ENCODE measurements at places on chromosomes 7 and 10.
A peak's percentile ranks its signal among the peaks of the same experiment; 100 is the strongest.

GRCh38 chr10:79454259-79454658 is 8.8 kb upstream of the ZCCHC24 start:
- peak; percentile 42 for DNase-seq

GRCh38 chr7:66142334-66142733 is 27.7 kb downstream of the CRCP start:
- no peak for DNase-seq

DNA sequence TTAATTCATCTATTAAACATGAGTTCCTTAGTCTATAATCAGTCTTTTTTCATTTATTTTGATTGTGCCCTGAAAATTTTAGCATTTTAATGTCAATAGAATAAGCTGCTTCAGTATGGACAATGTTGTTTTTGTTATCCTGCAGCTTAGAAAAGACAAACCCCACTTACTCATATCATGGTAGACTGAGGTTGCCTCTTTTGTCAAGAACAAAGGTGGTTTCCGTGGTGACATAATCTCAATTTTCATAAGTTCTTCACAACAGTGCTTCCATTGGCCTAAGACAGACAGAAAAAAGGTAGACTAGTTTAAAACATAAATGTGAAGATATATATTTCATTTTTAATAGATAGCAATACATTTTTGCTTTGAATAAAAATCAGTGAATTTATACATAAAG is 69.1 kb downstream of the RTKN2 start:
- no peak for DNase-seq

DNA sequence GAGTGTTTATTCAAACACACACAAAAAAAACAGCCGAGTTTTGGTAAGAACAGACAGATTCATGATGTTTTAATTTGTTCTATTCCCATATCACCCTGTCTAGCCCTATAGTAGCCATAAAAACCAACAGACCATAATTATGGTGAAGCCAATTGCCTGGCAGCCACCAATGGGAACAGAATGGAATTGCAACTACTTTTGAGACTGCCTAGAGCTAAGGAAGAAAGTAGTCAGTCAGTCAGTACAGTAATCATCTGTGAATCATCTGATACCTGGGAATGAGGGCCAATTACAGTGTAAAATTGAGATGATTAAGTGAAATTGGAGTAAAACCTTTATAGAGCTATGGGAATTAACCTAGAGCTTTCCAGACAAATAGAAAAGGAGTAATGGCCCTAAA is 952.7 kb upstream of the KCND2 start:
- DNase-seq = no peak

DNA sequence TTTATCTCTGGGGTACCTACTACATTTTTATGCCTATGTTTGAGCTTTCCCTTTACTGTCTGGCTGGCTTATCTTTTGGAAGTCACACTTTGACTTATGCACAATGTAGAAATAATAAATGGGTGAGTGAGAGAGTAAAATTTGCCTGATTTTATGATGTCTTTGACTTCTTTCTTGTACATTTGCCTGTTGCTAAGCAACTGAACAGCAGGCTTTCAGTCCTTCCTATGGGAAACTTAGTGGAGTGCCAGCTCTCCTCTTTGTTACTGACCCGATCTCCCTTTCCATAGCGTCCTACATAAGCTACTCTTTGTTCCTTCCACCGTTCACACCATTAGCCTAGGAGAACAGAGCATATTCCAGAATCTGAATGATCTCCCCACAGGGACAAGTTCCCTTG is 4.2 kb downstream of the TAS2R60 start:
- DNase-seq = no peak

DNA sequence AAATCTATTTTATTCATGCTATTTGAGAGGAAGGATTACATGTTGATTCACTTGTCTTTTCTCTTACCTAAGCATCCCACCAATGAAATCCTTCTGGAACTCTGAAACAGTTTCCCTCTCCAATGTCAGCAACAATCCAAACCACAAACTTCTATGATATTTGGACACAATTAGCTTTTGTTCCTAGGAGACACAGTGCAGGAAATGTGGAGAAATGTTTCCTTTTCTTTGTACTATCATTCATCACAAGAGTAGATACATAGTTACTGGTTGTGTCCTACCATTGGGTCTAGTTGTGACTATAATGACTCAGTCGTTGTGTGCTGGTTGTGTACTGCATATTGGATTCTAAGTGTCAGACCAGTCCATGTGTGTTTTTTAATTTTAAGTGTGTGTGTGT is 156.8 kb upstream of the MAGI2 start:
- no peak for DNase-seq

DNA sequence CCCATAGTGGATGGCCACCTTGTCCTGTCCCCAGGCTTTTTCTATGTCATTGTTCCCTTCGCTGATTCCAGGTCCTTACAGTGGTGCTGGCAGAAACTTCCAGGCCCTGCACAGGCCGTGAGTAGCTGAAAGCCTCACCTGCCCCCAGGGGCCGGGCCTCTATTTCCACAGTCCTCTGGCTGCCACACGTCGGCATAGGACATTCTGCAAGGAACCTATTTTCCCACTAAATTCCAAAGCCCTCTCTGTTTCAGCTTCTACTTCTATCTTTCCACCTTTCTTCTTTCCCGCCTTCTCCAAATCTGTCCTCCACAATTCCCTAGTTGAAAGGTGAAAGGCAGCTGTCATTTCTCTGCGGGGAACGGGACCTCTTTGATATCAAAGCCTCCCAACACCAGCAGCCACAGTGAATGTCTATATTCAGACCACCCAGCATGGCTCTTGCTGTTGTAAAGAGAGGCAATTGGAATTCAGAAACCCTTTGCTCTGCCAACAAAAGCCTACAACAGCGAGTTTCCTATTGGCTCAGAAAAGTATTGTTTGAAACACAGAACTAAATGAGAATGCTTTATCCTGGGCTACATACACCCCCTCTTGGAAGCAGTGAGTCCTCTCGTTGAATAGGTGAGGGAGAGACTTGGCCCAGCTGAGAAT is 607.7 kb downstream of the GALNT17 start:
- no peak for DNase-seq

- DNase-seq = no peak
Measured at GRCh38 chr10:131934769-131935168, 34.0 kb downstream of the PPP2R2D start.

DNA sequence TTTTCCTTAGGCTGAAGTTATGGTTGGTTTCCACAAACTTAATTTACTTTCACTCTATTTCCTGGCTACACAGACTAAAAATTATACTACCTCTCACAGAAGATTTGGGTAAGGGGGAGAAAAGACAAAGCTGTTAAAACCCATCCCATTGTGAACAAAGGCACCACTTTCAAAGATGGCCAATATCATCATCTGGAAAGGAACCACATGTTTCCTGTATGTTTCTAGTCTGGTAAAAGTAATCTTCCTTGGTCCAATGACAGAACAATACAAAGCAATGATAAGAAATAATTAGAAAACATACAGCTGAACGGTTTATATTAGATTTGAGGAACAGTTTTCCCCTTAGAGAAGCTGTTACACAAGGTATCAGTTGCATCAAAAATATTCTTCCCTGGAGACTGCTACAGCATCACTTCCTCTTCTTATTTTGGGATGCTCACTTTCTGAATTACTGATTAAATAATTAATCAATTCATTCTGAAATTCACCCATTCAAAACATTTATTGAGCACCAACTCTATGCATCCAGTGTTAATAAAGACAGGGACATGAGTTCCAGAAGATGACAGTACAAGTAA is 8.5 kb upstream of the SFR1 start:
- no peak for DNase-seq

DNA sequence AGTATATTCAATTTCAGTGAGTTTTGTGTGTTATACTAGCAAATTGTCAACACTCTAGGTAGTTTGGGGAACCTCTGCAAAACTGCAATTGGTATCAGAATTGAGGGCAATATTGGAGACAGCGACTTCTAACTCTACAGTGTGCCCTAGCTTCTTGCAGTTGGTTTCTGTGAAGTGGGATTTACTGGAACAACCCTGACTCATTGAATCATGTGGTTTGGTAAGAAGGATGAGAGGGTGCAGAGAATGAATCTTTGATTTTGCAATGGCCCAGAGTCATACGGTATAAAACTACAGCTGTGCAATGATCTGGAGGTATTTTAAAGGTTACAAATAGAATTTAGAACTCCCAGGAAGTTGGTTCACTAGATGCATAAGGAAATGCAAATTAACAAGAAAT is 129.1 kb upstream of the PPP1R3A start:
- peak; percentile 58 for DNase-seq

- DNase-seq = no peak
Measured at GRCh38 chr7:14521183-14521582, 381.4 kb downstream of the DGKB start.

DNA sequence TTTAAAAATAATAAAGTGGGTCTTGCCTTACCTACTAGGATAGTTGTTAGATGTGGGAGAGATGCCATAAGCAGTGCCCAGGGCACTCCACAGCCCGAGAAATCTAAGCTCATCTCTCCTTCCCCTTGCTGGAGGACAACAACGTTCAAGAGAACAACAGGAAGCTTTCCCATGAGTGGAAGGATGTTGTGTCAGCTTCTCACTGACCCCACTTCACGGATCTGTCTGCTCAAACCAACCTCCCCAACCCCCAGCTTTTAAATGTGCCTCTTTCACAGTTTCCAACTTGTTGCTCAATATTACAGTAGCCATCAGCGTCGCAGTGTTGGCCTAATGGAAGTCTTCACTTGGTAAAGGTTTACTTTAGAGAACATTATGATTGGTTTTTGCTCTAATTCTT is 72.1 kb downstream of the PTPRE start:
- DNase-seq = no peak

DNA sequence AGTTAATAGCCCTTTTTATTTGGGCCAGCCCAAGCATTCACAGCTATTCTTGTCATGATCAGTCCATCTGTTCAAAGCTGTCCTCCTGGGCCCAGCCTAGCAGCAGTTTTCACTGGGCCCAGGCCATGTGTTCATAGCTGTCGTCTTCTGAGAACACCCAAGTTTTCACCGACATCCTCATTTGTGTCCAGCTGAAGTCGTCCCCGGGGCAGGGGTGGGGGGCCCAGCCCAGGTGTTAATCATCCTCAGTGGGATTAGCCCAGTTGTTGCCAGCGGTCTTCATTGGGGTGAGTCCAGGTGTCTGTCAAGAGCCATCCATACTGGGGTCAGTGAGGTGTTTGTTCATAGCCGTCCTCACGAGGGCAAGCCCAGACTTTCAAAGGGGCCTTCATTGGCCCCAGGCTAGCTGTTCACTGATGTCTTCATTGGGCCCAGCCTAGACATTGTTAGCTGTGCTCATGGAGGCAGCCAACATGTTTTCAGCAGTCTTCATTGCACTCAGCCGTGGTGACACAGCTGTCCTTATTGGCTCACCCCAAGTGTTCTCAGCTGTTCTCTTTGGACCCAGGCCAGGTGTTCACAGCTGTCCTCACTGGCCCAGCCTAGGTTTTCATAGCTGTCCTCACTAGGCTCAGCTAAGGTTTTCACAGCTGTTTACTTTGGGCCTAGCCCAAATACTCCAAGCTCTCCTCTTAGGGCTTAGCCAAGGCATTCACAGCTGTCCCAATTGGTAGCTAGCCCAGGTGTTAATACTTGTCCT is 10.0 kb downstream of the FRG2B start:
- DNase-seq = no peak

DNA sequence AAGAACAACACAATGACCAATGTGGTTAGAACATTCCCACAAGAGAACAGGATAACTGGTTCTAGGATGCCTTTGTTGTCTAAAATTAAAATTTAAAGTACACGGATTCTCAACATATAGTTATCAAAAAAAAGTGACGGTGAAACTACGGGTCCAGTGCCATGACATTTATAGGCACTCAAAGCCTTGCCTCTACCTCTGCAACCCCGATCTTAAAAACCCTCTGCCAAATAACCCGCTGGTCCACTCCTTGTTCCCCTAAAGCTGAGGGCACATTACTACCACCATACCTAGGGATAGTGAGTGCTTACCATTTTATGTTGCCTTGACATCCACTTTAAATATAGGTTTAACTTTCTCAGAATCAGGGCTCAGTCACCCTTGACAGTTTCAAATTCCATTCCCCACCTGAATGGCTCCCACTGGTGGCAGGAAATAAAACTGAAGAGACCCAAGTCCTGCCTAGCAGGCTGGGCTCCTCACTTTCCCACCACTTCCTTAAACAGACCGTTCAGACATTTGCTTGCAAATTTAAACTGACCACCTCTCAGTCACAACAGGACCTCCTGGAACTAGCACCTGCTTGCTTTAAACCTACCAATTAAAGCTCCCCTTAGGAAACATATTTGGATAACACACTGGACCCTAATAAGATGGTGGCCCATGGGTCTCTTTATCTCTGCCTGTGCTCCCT is 169.9 kb upstream of the ASAH2 start:
- peak; percentile 37 for DNase-seq

DNA sequence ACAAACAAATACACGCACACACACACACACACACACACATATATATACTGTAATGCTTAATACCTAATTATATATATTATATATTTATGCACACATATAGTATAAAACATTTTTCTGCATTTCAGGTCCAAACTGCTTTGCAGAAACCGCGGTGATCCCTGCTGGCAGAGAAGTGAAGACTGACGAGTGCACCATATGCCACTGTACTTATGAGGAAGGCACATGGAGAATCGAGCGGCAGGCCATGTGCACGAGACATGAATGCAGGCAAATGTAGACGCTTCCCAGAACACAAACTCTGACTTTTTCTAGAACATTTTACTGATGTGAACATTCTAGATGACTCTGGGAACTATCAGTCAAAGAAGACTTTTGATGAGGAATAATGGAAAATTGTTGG is 138.5 kb downstream of the VWC2 start:
- DNase-seq = no peak

DNA sequence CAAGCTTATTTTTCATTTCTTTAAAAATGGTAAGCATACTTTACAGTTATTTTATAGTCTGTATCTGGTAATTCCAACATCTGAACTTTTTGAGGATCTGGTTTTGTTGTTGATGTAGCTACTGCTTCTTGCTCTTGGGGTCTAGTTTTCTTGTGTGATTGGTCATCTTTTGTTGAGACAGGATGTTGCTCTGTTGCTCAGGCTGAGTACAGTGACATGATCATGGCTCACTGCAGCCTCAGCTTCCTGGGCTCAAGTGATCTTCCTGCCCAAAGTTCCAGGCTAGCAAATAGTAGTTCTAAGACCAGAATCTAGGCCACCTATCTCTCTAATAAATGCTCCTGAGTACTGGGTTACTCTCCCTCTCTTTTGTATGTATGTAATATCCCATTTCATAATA is 75.7 kb downstream of the NRCAM start:
- no peak for DNase-seq

- no peak for DNase-seq
Measured at GRCh38 chr10:44354771-44355170, 30.1 kb downstream of the CXCL12 start.

GRCh38 chr10:10872764-10873163 is 144.9 kb upstream of the CELF2 start:
- DNase-seq = no peak

GRCh38 chr10:133124357-133125211 is 35.4 kb upstream of the KNDC1 start:
- no peak for DNase-seq

Measured in RCC 7860 (cell line).